Upper lobe of left lung (tissue), 6 donors: ENCODE measurements at places on chromosomes 3 and 15. TPM values are rescaled to one million over a fixed set of nuclear protein-coding genes. Genes with fewer than 3 reads are reported as not detected.

GRCh38 chr3:176147251-176147650 lies 1050.0 kb downstream of the TBL1XR1 start:
- no peak overlapping the region for H3K4me3 ChIP-seq
- H3K27ac ChIP-seq: no peak overlapping the region
- H3K4me1 ChIP-seq: no peaks in the 10 kb centered on the region
- no peaks in the 10 kb centered on the region for H3K36me3 ChIP-seq
- DNase-seq: no peak
- no peaks in the 10 kb centered on the region for H3K27me3 ChIP-seq

- H3K36me3 ChIP-seq: no peaks in the 10 kb centered on the region
- no peak overlapping the region for H3K4me3 ChIP-seq
- peak overlapping the region; percentile 81 for H3K27ac ChIP-seq
- DNase-seq: no peak
- no peaks in the 10 kb centered on the region for H3K27me3 ChIP-seq
Observed at GRCh38 chr15:63244976-63245645, 32.3 kb upstream of the APH1B start.

- H3K4me1 ChIP-seq: peaks cover 27% of the 10 kb centered on the region
- no peak overlapping the region for H3K27ac ChIP-seq
- H3K27me3 ChIP-seq: no peaks in the 10 kb centered on the region
- no peak for DNase-seq
Observed at GRCh38 chr3:157445857-157446256, 9.2 kb downstream of the PTX3 start.

GRCh38 chr3:23550402-23550801 lies 255.4 kb upstream of the UBE2E1 start:
- no peak overlapping the region for H3K4me3 ChIP-seq
- H3K4me1 ChIP-seq: no peaks in the 10 kb centered on the region
- no peaks in the 10 kb centered on the region for H3K36me3 ChIP-seq
- no peak overlapping the region for H3K27ac ChIP-seq
- H3K27me3 ChIP-seq: no peaks in the 10 kb centered on the region
- no peak for DNase-seq

The SLC24A5 gene
- 0.83 TPM for total RNA-seq

DNA sequence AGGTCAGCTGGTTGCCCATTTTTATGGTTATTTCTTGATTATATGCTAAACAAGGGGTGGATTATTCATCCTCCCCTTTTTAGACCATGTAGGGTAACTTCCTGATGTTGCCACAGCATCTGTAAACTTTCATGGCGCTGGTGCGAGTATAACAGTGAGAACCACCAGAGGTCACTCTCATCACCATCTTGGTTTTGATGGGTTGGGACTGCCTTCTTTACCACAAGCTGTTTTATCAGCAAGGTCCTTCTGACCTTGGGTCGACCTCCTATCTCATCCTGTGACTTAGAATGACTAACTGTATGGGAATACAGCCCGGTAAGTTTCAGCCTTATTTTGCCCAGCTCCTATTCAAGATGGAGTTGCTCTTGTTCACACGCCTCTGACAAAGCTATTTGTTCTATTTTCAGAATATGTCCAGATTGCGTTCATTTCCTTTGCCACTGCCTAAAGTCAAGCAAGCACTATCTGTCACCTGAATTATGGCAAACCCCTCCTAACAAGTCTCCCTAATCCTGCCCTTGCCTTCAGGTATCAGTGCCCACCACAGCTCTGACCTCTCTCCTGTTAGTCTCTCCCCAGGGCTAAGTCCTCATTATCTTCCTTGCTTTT lies 308.5 kb downstream of the ROBO2 start:
- no peak overlapping the region for H3K27ac ChIP-seq
- no peaks in the 10 kb centered on the region for H3K27me3 ChIP-seq
- H3K4me1 ChIP-seq: no peaks in the 10 kb centered on the region
- no peaks in the 10 kb centered on the region for H3K36me3 ChIP-seq

DNA sequence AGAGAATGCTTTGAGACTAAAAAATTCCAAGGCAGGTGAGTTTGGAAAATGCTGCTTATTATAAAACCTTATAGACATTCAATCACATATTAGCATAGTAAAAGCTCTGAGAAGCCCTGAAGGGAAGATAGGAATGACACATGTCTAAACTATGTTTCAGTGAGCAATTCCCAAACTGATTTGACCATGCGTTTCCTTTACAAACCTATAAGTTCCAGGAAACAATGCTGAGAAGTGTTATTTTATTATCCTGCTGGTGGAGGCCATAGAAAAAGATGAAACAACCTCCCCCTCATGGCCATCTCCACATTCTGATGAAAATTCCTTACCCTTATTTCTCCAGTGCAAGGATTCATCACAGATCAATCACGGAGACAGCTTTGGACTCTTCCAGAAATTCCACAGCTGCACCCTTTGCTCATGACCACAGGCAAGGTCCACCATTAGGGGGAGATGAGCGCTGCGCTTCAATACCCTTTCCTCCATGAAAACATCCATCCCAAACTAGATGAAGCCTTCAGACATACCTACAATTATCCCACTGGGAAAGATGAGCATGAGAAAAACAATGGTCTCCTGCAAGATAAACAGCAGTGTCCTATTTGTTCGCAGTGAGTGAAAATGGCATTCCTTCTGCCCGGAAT lies 372.1 kb downstream of the MAGI1 start:
- H3K27me3 ChIP-seq: no peaks in the 10 kb centered on the region
- H3K4me1 ChIP-seq: no peaks in the 10 kb centered on the region
- no peak overlapping the region for H3K27ac ChIP-seq
- H3K4me3 ChIP-seq: no peak overlapping the region
- no peak for DNase-seq
- no peaks in the 10 kb centered on the region for H3K36me3 ChIP-seq

- H3K27me3 ChIP-seq: peaks cover 6% of the 10 kb centered on the region
- peak within 1 kb of the TSS; percentile 79 for H3K27ac ChIP-seq
- peak; percentile 98 for DNase-seq
- H3K36me3 ChIP-seq: no peaks in the 10 kb centered on the region
- peaks cover 56% of the 10 kb centered on the region for H3K4me1 ChIP-seq
Observed at GRCh38 chr15:74956648-74957475, at the start of gene RPP25. Gene RPP25, minus strand, starts transcription at chr15:74956772. Its CDS starts 189 bp downstream, at chr15:74956583.

The SNX22 gene
- total RNA-seq: 44.0 TPM

- no peak overlapping the region for H3K4me3 ChIP-seq
- peaks cover 12% of the 10 kb centered on the region for H3K4me1 ChIP-seq
- H3K27me3 ChIP-seq: no peaks in the 10 kb centered on the region
- no peak overlapping the region for H3K27ac ChIP-seq
- peaks cover 95% of the 10 kb centered on the region for H3K36me3 ChIP-seq
- DNase-seq: no peak
Observed at GRCh38 chr15:64131547-64131946, 20.0 kb upstream of the SNX22 start.

The C3orf80 gene
- total RNA-seq: 4.2 TPM

The CNTN6 gene
- total RNA-seq: 29.3 TPM

DNA sequence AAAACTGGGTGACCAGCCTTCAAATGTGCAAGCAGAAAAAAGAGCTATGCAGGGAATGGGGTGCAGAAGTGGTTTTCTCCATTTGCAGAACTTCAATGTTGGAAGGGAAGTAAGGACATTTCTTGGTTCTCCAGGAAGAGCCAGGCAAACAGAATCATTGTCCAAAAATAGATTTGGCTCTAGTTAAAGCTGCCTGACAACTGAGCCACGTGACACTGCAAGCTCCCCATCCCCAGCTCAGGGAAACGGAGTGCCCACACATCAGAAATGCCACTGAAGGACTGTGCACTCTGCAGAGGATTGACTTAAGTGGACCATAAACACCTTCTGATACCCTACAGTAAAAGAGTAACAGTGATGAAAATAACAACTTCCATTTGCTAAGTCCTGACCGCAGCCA lies 195.6 kb upstream of the NSMCE3 start:
- H3K36me3 ChIP-seq: no peaks in the 10 kb centered on the region
- no peak overlapping the region for H3K27ac ChIP-seq
- H3K4me3 ChIP-seq: no peak overlapping the region
- H3K4me1 ChIP-seq: no peaks in the 10 kb centered on the region
- no peaks in the 10 kb centered on the region for H3K27me3 ChIP-seq

GRCh38 chr3:57158325-57158724 lies 6.8 kb downstream of the IL17RD start:
- DNase-seq: no peak
- H3K27ac ChIP-seq: no peak overlapping the region
- no peaks in the 10 kb centered on the region for H3K27me3 ChIP-seq
- no peaks in the 10 kb centered on the region for H3K36me3 ChIP-seq
- H3K4me1 ChIP-seq: no peaks in the 10 kb centered on the region
- H3K4me3 ChIP-seq: no peak overlapping the region

DNA sequence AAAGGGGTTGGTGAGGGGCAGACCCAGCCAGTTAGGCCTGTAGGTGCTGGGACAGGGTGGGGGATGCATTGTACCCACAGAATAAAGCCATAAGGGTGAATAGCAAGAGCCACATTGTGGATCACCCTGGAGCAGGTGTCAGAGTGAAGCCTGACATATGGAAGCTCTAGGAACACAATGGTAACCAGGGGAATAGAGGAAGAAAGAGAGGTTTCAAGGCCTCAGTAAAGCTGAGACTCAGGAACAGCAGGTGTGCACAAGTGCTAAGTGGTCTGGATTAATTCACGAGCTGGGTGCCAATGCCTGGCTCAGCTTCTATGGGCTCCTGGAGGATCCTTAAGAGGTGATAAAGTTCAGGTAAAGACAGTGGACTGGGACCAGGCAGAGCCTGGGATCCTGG lies 323.7 kb upstream of the CTNNB1 start:
- no peaks in the 10 kb centered on the region for H3K36me3 ChIP-seq
- no peak overlapping the region for H3K27ac ChIP-seq
- no peak for DNase-seq
- peaks cover 33% of the 10 kb centered on the region for H3K4me1 ChIP-seq
- no peak overlapping the region for H3K4me3 ChIP-seq
- no peaks in the 10 kb centered on the region for H3K27me3 ChIP-seq

GRCh38 chr3:37779289-37780152 lies 82.2 kb upstream of the CTDSPL start:
- no peaks in the 10 kb centered on the region for H3K27me3 ChIP-seq
- H3K27ac ChIP-seq: no peak overlapping the region
- H3K4me3 ChIP-seq: no peak overlapping the region
- peaks cover 7% of the 10 kb centered on the region for H3K4me1 ChIP-seq
- DNase-seq: no peak
- H3K36me3 ChIP-seq: no peaks in the 10 kb centered on the region

GRCh38 chr3:164365242-164365641 lies 713.1 kb downstream of the SI start:
- no peak for DNase-seq
- H3K27ac ChIP-seq: no peak overlapping the region
- no peak overlapping the region for H3K4me3 ChIP-seq
- H3K4me1 ChIP-seq: no peaks in the 10 kb centered on the region
- no peaks in the 10 kb centered on the region for H3K36me3 ChIP-seq

The MYZAP gene
- total RNA-seq: 47.6 TPM

DNA sequence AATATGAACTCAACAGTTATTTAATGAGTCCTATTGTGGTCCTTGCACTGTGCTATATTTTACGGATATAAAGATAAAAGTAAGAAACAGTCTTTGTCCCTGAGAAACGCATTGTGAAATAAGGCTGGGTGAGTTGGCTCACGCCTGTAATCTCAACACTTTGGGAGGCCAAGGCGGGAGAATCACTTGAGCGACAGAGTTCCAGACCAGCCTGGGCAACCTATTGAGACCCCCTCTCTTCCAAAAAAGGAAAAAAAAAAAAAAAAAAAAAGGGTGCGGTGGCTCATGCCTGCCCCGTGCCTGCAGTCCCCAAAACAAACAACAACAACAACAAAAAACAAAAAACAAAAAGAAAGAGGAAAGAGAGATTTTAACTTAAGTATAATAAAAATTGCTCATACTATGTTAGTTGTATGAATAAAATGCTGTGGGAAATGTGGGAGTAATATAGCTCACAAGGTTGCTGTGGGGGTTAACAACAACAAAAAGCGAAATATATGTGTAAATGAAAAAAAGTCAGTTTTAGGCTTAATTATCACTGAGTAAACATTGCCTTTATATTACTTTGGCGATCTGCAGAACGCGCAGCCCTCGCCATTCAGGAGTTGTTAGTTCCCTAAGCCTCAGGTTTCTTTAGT lies 461 bp upstream of the FNDC3B start:
- H3K4me1 ChIP-seq: peaks cover 13% of the 10 kb centered on the region
- H3K27ac ChIP-seq: peak overlapping the region; percentile 94
- H3K4me3 ChIP-seq: peak overlapping the region; percentile 84
- H3K36me3 ChIP-seq: no peaks in the 10 kb centered on the region
- H3K27me3 ChIP-seq: no peaks in the 10 kb centered on the region

DNA sequence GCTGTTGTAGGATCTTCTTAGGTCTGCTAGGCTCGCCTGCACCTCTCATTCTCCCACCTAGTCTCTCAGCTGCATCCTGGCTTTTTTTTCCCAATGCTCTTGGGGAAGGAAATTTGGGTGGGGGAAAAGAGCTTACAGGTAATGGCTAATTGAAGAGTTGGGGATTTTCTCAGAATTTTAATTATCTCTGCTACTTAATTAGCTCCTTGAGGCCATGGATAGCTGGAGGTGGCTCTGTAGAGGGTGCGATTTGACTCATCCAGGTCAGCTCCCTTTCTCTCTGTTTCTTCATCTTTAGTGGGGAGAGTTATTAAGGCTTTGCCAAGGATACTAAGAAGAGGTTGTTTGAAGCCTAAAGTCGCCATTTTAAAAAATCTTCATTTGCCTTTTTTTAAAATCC lies 22.6 kb downstream of the SNAPC5 start:
- no peaks in the 10 kb centered on the region for H3K27me3 ChIP-seq
- no peak overlapping the region for H3K27ac ChIP-seq
- H3K4me3 ChIP-seq: no peak overlapping the region

DNA sequence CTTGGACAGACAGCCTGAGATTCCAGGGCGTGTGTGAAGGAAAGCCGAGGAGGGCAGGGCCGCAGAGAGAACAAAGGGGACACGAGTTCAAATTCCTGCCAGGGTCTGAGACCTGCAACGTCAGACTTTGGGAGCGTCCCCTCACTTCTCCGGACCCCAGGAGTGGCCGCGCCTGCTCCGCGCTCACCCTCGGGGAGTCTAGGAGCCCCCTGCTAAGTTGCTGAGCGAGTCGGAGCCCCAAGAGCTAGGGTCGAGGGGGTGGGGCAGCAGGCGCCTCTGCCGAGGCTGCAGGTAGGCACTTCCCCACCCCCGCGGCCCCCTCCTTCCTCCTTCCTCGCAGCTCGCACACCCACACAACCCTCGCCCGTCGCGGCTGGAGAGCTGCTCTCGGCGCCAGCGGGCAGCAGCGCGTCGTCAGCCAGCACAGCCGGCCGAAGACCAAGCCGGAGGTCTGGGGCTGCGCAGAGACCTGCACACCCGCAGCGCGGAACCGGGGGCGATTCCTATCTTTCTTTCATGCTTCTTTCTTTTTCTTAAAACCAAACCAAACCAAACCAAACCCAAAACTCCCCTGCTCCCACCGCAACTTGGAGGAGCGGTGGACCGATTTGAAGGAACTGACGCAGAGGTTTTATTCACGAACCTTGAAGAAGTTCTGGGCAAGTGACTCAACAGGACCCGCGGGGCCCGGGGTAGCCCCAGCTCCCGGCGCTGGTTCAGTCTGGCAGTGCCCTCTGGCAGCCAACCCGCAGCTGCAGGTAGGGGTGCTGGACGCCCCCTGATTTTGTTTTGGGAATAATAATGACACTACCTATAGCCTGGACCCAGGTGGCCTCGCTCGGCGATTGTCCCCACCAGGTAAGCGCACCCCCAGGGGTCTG lies at the start of gene ANKRD34C:
ANKRD34C (plus strand) TSS at position 352 of the 881 bp plus-strand sequence. CDS start 10,563 bp downstream, outside the sequence.
- peaks cover 23% of the 10 kb centered on the region for H3K27me3 ChIP-seq
- H3K4me3 ChIP-seq: no peak within 1 kb of the TSS
- H3K4me1 ChIP-seq: no peaks in the 10 kb centered on the region
- no peaks in the 10 kb centered on the region for H3K36me3 ChIP-seq
- peak; percentile 60 for DNase-seq

GRCh38 chr3:170572665-170573253 lies 13.1 kb downstream of the SLC7A14 start:
- H3K36me3 ChIP-seq: no peaks in the 10 kb centered on the region
- no peak overlapping the region for H3K4me3 ChIP-seq
- no peak for DNase-seq
- no peak overlapping the region for H3K27ac ChIP-seq
- no peaks in the 10 kb centered on the region for H3K27me3 ChIP-seq
- no peaks in the 10 kb centered on the region for H3K4me1 ChIP-seq
